Peyer's patch (tissue), 4 donors: ENCODE measurements at places on chromosomes 3 and 15. TPM values are rescaled to one million over a fixed set of nuclear protein-coding genes. Genes with fewer than 3 reads are reported as not detected.
A peak's percentile ranks its signal among the peaks of the same experiment; 100 is the strongest.

GRCh38 chr3:188052169-188053035 is 101.6 kb upstream of the LPP start:
- DNase-seq: peak; percentile 67

- no peak for DNase-seq
Measured at GRCh38 chr3:22450786-22451400, 699.9 kb upstream of the ZNF385D start.

DNA sequence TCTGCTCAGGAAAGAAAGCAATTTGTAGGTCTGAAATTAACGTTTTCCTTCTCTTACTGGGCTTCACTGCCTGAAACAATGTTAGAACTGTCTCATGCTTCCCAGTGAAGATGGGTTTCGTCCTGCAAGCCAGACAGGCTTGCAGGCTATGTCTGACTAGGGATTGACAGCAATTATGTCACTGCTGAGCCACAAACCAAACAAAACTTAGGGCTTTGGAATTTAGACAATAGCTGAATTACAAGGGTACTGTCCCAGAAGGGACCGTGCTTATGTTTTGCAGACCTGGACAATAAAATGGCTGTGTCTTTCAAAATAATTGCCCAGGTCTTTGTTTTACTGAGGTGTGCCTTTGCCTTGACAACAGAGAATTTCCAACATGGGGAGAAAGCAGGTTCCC is 46.3 kb upstream of the CCDC80 start:
- DNase-seq: no peak

DNA sequence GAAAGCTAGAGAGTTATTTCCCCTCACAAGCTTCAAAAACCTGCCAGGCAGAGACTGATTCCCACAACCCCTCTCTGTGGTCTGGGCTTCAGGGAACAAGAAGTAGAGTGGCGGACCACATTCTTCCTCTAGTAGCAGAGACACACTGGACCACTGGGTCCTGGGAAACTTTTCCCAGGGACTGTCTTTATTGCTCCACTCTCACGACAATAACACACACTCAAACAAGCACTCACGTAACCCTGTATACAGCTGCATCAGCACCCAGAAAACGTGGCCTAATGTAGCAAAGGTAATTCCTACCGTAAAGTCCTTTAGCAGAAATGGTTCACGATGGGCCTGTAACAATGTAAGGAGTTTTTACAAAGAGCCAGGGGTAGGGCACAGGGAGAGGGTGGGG is 27.6 kb downstream of the CPOX start:
- DNase-seq: no peak

GRCh38 chr15:67242708-67243111 is 11.8 kb downstream of the AAGAB start:
- no peak for DNase-seq

DNA sequence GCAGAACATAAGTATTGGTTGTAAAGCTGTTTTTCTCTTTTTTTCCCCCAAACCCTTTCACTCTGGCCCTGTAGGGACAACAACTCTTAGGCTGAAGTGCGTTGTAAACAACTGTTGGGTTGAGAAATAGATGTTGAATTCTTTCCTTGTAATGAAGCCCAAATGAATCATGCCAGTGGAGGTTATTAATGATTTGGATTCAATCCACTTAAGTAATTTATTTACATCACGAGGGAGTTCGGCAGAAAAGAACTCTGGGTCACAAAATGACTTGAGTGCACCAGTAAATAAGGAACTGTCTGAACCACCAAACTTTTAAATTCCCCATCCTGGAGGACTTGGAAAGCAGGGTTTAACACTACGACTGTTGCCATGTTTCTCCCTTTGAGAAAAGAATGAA is 218.9 kb downstream of the PDZRN3 start:
- DNase-seq: no peak

DNA sequence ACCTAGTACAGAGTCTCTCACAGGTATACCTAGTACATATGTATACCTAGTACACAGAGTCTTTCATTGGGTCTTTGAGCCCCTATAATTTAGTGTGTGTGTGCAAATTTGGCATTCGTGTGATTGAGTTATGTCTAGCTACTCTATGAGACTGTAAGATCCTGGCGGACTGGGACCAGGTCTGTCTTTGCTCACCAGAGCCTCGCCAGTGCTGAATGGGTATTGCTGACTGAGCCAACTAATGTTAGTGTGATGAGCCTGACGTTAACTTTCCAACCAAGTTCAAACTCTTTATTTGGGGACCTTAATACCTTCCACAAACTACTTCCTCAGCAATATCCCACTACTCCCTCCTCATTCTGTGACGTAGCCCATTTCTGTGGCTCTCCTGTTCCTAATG is 35.6 kb downstream of the SETMAR start:
- DNase-seq: no peak

GRCh38 chr3:66952357-66952756 is 45.8 kb upstream of the KBTBD8 start:
- DNase-seq: no peak

GRCh38 chr3:166560253-166560652 is 723.0 kb upstream of the BCHE start:
- DNase-seq: no peak

GRCh38 chr3:110027446-110028080 is 690.2 kb upstream of the DPPA4 start:
- DNase-seq: no peak

GRCh38 chr15:67178569-67179210 is 75.8 kb downstream of the AAGAB start:
- DNase-seq: peak; percentile 39

GRCh38 chr15:47820057-47820746 is 102.9 kb downstream of the SEMA6D start:
- no peak for DNase-seq

DNA sequence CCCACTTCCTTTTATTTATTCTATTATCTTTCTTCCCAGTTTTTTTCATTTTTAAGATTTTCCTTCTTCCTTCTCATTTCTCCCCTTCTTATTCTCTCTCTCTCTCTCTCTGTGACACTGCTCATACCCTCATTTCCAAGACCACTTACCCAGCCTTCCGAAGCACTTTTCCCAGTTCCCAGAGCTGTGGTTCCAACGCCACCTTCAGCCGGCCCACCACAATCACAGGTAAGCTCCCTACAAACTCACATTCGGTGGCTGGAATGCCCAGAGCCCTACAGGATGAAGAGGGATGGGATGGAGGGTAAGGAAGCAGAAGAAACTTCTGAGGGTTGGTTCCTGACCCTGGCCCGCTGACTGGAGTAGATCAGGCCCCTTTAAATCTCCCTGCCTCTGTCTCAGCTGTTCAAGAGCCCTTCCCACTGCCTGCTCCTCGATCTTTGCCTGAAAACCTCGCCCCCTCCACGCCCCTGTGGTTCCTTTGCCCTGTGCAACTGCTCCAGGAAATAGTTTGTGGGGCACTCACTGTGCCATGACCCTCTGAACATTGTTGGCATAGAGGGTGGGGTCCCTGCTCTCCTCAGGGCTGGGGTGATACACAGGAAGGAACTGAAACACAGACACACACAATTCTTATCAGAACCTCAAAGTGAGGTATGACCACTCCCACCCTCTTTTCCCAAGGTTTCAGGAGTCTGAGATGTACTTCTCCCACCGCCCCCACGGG is 4.8 kb downstream of the LPCAT4 start:
- peak; percentile 86 for DNase-seq

DNA sequence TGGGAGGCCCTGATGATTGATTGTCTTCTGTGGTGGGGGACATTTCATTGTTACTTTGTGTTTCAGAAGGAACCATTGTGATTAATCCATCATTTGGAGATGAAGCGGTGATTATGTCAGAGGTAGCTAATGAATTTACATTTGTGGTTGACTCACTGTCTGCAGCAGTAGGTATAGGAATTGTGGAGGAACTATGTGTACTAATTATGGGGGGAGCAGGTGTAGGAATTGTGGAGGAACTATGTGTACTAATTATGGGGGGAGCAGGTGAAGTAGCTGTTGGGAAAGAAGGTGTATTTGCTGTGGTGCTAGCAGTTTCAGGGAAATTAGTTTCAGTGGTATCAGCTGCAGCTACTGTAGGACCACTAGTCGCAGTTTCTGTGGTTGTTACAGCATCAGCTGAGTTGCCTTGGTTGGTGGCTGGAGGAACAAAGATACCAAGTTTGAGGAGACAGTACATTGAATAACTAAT is 6.9 kb downstream of the MUC13 start:
- no peak for DNase-seq

DNA sequence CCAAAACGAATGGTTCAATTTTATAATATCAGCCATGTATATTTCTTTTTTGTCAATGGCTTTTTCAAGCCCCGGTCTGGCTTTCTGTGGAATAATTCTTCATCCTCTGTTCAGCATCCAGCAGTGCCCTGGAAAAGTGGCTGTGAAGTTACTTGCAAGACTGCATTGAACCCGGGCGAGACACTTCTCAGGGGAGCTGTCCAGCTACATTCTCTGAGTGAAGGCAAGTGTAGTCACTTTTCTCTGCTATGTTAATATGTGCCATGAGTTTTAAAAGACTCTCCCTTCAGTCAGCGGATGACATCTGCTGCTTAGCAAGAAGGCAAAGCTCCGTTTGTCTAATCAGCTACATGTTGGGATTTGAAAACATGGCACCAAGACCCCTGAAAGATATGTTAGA is 81.3 kb upstream of the RGMA start:
- DNase-seq: no peak

GRCh38 chr15:101313041-101313761 is 18.2 kb upstream of the SNRPA1 start:
- no peak for DNase-seq

DNA sequence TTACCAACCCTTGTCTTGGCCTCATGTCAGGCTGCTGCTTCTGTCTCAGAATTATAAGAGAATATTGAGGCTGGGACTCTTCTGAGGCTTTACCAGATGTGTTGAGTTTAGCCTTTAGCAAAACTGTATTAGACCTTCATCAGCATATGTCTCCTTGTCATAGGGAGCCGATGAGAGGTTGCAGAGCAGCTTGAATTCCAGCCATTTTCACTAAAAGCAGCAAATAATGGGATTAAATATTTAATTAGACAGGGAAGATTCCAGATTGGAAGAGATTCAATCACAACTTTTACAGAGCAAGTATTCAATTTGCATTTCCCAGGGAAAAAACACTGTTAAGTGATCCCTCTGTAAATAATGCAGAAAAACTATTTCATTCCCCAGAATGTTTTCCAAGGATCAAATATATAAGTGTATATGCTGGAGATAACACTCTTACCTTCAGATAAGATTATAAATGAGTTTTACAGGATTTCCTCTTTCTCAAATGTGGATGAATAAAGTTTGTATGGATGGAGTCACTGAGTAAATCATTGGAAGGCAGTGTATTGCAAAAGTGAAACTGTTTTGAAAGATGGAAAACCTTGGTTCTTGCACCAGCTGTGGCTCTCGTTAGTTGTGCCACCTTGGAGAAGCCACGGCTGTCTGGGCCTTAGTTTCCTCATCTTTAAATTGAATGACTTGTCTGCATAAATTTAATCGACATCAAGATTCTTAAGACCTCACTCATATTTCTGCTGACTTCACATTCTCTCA is 466.4 kb upstream of the SGO1 start:
- no peak for DNase-seq

- DNase-seq: peak; percentile 26
Measured at GRCh38 chr15:101168898-101169494, 82.9 kb downstream of the CHSY1 start.

- DNase-seq: no peak
Measured at GRCh38 chr3:15819576-15819975, 21.8 kb upstream of the ANKRD28 start.

- no peak for DNase-seq
Measured at GRCh38 chr3:110332629-110333028, 739.0 kb upstream of the NECTIN3 start.

DNA sequence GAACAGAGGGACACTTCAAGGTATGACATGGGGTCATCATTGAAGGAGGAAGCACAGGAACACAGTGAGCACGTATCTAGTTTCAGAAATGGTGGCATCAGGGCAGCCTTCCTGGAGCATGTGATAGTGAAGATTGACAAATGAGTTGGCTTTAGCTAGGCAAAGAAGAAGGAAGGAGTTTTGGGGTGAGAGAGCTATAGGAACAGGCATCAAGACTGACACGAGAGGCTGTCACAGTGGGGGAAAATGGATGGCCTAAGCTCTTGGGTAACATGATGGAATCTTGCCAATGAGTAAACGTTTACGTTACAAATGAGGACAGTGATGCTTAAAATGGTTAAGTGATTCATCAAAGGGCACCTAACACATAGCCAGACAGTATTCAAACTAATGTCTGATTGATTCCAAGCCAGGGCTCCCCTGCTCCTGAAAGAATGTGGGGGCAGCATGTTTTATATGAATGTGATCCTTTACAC is 23.1 kb upstream of the GPR171 start:
- no peak for DNase-seq

- DNase-seq: no peak
Measured at GRCh38 chr3:196047391-196048030, 34.4 kb downstream of the TFRC start.

GRCh38 chr3:115409596-115409995 is 213.7 kb upstream of the GAP43 start:
- DNase-seq: no peak

DNA sequence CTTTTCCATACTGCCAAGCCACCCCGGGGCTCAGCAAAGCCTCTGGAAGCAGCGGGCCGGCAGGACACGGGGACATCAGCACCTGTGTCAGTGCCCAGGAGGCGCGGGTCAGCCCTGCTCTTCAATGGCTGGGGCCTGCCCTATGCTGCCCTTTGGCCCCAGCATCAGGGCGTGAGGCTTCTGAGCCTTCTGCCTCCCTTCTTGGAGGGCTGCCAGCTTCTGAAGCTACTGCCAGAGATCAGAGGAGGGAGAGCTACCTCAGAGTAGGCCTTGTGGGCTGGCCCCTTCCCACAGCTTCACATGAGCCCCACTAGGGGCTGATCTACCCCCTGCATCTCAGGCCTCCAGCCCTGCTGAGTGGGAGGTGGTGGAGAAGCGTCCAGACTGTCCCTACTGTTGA is 13.0 kb upstream of the TMEM115 start:
- peak; percentile 87 for DNase-seq

CD86 gene
- total RNA-seq: not detected

C3orf33 gene
- total RNA-seq: 3.9 TPM

A4GNT gene
- total RNA-seq: not detected

ALS2CL gene
- total RNA-seq: 92.0 TPM

CCR2 gene
- total RNA-seq: 4.1 TPM

TFG gene
- total RNA-seq: 75.1 TPM

PDZRN3 gene
- 24.7 TPM for total RNA-seq

GOLGA8S gene
- not detected for total RNA-seq

SEMA3F gene
- total RNA-seq: 41.0 TPM

CSTA gene
- total RNA-seq: not detected

SNX22 gene
- total RNA-seq: 0.38 TPM

SMCO1 gene
- not detected for total RNA-seq

CHDH gene
- 118 TPM for total RNA-seq

ARGFX gene
- total RNA-seq: not detected

EIF2B5 gene
- 67.7 TPM for total RNA-seq
